ENCODE measurements at places on chromosomes 2 and 18.

GRCh38 chr18:74459889-74460288, 2.8 kb upstream of the DIPK1C start:
- no peak for DNase-seq

- DNase-seq = no peak
These were observed 89.4 kb downstream of the DOK6 start for GRCh38 chr18:69490072-69490471.

DNA sequence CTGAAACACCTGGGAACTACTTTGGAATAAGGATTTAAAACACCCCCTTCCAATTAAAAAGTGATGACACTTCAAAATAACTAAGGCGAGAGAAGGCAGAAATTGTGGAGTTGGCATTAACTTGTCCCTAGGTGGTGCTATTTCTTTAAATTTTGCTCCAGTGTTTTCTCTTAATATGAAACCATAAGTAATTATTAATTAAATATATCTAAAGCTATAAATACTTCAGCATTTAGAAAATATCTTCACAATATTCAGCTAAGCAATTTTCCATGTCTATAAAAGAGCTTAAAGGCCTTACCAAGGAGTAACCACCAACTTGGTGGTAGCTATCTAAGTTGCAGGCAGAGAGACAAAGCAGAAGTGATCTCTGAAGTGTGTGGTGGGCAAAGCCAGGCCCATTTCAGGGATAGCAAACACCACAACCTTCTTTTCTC, 186.8 kb upstream of the PGAP1 start:
- no peak for DNase-seq

GRCh38 chr2:231930593-231931281, 4.5 kb upstream of the NPPC start:
- no peak for DNase-seq

DNA sequence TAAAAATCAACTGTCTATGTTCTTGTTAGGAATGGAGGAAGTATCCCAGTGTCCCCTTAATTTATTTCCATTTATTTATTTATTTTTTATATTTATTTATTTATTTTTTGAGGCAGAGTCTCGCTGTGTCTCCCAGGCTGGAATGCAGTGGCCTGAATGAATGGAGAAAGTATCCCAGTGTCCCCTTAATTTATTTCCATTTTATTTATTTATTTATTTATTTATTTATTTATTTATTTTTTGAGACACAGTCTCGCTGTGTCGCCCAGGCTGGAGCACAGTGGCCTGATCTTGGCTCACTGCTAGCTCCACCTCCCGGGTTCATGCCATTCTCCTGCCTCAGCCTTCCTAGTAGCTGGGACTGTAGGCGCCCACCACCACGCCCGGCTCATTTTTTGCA, 34.1 kb downstream of the MIB1 start:
- DNase-seq = no peak

- DNase-seq = peak; percentile 59
These were observed 6.6 kb upstream of the CYP27C1 start for GRCh38 chr2:127226520-127227263.

GRCh38 chr2:234273887-234274584, 222.8 kb downstream of the ARL4C start:
- DNase-seq = peak; percentile 57

- DNase-seq = no peak
These were observed 19.7 kb downstream of the CLUL1 start for GRCh38 chr18:616380-616995.

DNA sequence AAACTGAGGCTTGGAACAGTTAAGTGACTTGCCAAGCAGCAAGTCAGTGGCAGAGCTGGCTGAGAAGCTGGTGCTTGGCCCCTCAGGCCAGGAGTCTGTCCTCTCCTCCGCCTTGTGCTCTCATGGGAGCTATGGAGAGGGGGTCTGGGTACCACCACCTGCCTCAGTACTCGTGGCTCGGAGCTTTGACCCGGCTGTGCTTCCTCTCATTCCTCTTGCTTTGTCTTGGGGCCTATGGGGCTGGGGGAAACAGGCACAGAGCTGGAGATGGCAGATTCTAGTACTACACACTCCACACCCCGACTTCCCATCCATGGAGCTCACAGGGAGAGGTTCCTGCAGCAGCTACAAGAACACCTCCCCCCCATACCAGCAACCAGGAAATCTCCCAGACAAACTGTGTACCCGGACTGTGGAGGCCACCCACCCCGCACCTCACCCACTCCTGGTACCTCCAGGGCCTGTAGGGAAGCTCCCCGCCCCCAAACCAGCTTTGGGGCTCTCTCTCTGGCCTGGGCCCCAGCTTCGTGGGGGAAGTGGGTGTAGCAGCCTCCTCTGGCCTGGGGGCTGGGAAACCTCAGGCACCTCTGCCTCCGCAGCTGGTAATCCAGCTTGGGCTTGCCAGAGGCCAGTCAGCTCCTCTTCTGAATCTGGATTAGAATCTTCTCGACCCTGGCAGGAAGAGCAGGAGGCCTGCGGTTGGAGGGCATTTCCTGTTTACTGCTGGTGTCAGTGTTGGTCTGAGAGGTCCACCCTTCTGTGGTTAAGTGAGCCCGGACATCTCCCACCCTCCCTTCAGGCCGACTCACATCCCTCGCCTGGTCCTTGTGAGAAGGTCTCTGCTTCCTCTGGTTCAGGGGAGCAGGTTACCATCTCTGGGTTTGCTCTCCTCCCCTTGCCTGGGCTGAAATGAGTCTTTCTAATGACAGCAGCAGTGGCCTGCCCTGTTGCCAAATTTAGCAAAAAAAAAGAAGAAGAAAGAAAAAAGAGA, 22.3 kb upstream of the RHOB start:
- DNase-seq = no peak

DNA sequence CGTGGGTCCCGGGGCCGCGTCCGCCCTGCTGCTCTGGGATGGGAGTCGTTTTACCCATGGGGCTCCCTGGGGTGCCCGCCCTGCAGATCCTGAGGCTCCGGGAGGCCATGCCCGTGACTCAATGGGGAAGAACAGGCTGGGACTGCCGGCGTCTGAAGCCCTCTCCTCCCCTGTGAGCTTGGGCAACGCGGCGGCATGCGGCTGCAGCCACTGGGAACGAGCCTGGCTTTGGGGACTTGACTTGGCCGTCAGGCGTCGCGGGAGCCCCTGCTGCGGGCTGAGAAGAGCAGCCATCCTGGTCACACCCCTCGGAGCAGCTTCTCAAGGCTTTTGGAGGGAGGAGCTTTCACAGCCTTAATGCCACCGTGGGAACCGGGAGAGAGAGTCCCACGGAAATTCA, 126.9 kb upstream of the CTDP1 start:
- DNase-seq = no peak

- no peak for DNase-seq
These were observed 95.3 kb upstream of the B3GNT7 start for GRCh38 chr2:231300020-231300721.

DNA sequence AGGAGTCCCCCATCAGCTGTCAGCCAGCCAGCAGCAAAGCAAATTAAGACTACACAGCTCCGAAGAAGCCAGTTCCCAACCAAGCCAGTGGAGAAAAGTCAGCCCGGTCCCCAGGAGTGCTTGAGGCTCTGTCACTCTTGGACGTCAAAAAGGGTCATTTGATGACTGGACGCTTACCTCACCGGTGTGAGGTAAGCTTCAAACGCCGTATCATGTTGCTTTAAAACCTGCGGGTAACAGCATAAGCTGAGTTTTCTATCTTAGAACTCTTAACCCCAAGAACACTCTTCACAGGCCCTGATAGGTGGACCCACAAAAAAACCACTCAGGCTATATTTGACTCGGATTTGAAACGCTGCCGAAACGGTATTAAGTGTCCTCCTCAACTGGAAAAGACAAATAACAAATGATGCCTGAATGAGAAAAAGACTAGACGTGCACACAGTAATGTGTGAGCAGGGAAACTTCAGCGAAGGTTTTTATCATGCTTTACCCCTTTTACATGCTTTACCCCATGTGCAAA, 682 bp upstream of the LNPK start:
- no peak for DNase-seq

DNA sequence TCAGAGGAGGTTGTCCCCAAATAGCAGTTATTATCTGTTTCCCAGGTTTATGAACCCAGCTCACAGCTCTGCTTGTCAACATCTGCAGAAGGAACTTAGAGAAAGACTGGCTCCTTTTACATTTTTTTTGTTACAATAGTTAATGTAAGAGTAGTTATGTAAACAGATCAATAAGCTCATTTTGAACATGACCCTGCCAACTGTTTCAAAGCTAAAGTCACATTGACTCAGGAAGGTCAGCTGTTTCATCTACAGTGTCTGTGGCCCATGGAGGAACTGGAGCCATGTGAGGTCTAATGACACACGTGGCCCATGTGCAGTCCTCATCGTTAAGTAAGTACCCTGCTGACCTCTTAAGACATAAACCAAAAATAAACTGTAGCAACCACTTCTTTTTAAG, 97.1 kb downstream of the SH3RF3 start:
- no peak for DNase-seq

- peak; percentile 89 for DNase-seq
These were observed 209.4 kb upstream of the TRIB2 start for GRCh38 chr2:12507295-12507694.

DNA sequence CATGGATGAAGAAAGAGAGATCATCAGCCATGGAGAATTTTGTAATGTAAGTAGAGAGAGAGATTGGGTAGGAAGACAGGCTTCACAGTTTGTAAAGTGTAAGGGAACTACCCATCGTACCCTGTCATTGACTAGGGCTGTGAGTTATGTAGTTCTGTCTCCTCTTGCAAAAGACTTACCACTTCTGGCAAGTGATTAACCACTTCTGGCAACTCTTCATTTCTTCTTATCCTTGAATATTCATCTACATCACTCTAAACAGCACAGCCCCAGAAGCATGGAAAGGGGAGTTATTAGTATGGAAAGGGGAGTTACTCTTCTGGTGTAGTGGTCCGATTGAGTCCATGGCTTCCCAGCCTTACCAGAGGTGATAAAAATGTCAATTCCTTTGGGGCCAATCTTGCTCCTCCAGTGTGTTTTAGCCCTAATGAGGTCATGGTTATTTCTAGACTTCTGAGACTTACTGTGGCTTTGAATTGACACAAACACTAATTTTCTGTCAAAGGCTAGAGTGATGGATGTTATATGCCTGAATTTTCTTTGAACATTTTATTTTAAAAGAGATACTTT, 52.0 kb downstream of the STAT1 start:
- no peak for DNase-seq

- no peak for DNase-seq
These were observed 340.8 kb downstream of the ERBB4 start for GRCh38 chr2:212197776-212198175.

DNA sequence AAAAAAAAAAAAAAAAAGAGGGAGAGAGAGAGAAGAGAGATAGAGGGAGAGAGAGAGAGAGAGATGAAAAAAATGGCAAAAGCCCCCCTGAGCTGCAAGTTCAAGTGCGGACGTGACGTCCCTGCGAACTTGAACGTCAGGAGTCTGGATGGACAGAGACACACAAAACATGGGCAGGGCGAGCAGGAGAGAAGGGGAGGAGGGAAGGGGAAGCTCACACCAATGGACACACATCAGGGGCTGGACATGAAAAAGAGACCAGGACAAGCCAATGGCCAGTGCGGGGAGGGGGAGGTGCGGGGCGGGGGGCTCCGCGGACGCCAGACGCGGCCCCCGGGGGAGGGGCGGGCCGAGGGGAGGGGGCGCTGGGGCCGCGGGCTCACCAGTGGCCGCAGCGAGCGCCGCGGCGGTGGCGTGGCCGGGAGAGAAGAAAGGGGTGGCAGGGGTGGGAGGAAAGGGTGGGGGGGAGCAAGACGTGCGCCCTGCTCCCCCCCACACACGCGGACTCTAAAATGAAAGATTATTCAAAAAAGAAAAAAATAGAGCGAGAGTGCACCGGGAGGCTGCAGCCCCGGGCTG, at the start of gene BCL11A:
Gene BCL11A (minus strand): TSS at position 160 of the 579 bp plus-strand sequence. CDS start 384 bp downstream, outside the sequence.
- DNase-seq = no peak

- DNase-seq = no peak
These were observed 35.6 kb upstream of the SYT4 start for GRCh38 chr18:43312891-43313290.

DNA sequence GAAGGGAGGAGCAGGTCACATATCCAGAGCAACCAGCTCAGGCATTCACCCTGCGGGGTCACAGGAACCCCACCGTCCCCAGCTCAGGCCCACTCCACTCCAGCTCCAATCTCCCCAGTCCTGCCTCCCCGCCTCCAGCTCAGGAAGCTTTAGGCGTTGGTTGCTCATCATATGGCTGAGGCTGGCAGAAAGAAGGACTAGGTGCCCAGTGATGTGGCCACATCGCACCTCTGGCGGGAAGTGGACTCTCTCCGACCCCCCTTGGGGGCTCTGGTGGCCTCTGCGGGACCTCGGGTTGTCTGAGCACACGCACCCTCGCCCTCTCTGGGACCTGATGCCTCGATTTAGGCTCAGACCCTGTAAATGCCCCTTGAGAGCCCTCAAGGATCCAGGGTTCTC, 187.7 kb downstream of the ZFP36L2 start:
- DNase-seq = no peak

DNA sequence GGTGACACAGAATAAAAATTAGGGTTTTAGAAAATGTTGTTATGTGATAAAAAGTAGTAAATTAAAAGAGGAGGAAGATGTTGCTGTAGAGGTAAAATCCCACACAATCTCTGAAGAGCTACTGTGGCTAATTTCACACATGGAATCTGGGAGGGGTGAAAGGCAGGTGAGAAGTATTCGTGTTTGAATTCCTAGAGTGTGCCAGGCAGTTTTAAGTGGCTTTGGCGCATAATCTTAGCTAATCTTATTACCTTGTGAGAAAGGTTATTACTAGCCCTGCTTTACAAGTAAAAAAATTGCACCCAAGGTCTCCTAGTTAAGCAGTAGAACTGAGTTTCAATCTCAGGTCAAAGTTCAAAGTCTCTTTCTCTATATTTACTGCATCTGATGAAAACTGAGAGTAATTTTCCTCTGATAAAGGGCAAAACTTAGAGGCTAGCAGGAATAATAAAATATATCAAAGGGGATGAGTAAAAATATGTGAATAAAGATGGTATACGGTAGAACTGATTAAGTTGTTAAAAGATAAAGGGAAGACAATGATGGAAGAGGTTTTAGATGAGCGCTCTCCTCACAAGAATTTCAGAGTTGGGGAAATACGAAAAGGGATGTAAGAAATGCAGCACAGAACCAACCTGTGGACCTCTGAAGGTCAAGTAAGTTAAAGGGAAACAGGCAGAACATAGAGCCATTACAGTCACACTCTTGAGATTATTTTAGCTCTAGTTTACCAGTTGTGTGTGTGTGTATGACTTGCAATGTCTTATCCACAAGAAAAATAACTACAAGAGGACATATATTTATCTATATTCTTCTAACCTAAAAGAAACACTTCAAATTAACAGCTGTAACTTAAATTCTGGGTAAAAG, 34.8 kb downstream of the GAREM1 start:
- DNase-seq = no peak

GRCh38 chr2:96218508-96219131, 10.0 kb upstream of the STARD7 start:
- no peak for DNase-seq

GRCh38 chr2:12964904-12965539, 248.3 kb downstream of the TRIB2 start:
- no peak for DNase-seq

DNA sequence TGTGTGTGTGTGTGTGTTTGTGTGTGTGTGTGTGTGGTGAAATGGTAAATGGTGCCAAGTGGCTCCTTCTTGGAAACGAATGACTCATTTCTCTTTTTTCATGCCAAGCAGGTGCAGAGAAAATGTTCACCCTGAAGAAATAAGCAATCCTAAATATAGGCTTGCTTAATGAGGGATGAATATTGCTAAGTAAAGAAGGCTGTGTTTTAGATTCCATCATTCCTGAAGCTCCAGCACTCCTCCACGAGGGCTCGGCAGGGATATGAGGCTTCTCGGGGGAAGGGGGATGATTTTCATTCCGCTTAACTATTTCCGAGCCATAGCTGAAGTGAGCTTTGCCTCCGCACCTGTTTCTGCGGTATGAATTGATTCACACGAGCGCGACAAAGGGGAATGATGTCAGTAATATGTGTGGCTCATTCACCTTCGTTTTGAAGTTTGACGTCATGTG, 72.9 kb downstream of the TSN start:
- DNase-seq = no peak

- DNase-seq = no peak
These were observed 998.0 kb upstream of the FANCL start for GRCh38 chr2:59239146-59239545.
